Globus pallidus (tissue), 1 donor: ENCODE measurements at places on chromosomes 5 and 9.

DNA sequence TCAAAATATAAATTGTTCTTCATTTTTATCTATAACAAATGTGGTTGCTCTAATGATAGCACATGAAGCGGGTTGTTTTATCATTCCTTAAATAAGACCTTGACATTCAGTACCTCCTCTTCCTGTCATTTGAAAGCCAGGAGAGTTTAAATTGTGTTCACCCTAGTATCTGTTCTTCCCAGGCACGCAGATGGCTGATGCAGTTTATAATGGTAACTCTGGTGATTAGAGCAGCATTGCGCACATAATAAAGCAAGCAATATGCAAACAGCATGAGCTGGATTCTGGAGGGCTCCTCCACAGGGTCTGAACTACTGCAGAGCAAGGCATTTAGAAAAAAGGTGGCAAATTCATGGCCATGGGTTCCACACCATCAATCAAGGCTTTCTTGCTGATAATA, 307.8 kb downstream of the ENC1 start:
- DNase-seq = no peak

- no peak for DNase-seq
These were observed 500.9 kb downstream of the DIRAS2 start for GRCh38 chr9:90141723-90142122.

DNA sequence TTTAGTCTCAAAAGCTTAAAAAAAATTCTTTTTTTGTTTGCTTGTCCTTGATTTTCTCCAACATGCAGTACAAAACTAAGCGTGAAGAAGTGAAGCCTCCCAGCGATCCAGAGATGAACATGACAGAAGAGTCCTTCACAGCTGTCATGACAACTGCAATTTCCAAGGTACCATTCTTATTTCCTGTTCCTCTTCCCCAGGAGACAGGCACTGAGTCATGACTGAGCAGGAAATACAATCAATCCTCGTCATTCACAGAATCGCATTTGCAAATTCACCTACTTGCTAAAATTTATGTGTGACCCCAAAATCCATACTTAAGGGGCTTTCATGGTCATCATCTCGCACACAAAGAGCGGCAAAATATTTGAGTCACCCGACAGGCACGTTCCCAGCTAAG, 77.3 kb downstream of the SLC1A1 start:
- no peak for DNase-seq

DNA sequence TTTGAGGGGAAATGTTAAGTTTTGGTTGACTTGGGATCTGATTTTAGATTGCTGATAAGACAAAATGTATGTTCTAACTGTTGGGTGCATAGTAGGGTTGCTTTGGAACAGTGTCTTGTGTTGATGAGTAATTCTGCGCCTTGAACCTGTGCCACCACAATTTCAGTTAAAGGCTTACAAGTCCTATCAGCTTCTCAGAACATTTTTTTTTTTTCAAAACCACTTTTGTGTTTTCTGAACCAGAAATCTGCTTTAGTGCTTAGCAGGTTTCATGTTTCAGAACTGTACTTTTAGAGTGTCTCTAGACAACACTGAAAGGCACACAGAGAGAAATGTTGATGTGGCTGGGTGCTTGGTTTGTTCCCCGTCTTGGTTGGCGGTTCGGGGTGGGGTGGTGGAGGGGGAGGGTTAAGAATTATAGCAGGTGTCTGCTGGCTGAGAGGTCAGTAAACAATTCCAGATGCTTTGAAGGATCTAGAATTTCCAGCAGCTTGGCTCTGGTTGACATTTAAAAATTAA, 84.6 kb downstream of the ANKRD55 start:
- no peak for DNase-seq

DNA sequence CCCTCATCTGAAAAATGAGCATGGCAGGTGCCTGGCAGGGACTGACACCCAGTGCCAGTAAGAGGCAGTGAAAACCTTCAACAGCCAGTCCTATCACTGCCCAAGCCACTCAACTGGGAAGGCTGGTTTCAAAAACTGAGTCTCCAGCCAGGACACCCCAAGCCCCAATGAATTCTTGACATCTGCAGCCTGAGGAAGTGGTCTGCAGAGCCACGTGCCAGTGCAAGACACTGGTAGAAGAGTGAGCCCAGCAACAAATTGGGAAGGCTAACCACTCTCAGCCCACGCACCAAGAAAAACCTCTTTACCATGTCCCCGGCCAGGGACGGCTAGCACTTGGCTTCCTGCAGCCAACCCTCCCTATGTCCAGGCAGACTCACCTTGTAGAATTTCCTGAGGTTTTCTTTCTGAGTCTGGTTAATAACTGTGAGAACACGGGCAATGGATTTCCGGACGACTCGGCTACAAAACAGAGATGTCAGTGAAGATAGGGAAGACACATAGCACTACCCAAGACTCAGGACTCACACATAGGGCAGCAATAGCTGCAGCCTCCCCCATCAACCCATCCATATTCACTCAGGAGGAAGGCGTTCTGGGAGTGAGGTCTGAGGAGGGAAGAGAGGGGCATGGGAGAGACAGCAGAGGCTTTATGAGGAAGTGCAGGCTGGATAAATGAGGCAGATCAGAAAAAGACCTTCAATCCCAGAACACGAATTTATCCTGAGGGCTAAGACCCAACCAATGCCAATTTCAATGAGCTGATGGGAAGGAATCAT, 1.8 kb downstream of the RPL35 start:
- DNase-seq = no peak
